ENCODE measurements at places on chromosomes 6 and 20. TPM values are rescaled to one million over a fixed set of nuclear protein-coding genes. Genes with fewer than 3 reads are reported as not detected.

GRCh38 chr20:46408281-46408731 lies 1.9 kb upstream of the ELMO2 start:
- DNase-seq: no peak

DNA sequence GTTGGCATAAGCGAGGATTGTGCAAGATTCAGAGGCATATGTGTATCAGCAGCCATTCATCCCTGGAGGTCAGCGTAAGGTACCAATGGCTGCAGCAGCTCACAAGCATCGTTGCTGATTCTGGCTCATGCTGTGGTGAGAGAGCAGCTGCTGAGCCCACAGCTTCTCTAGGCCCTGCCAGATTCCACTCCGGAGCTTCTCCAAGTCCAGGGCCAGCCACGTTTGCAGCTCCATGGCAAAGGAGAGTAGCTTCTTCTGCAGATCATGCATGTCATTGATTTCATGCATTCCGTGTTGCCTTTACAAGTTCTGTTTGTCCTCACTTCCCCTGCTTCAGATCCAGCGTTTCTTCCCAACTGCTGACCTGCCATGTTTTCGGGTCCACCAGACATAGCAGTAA lies 474.8 kb upstream of the ID4 start:
- no peak for DNase-seq

DNA sequence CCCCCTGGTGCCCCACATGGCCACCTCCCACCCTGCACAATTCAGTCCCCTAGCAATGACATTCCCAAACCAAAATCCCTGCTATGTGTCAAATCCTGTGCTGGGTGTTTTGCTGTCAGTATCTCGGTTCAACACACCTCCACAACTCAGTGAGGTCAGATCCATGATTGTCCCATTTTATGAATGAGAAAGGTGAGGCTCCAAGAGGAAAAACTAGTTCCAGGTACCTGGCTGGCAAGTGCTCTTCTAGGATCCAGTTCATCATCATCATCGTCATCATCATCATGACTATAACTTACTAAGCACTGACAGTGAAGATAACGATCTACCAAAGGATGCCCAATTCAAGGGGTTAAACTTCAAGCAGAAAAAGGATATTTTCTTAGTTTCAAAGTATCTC lies 15.2 kb downstream of the ID1 start:
- no peak for DNase-seq

- no peak for DNase-seq
These were observed 65.9 kb downstream of the DLL1 start for GRCh38 chr6:170224694-170225660.

GRCh38 chr6:163487606-163488005 lies 73.1 kb downstream of the QKI start:
- DNase-seq: no peak

GRCh38 chr6:35553315-35553714 lies 40.6 kb upstream of the TULP1 start:
- no peak for DNase-seq

DNA sequence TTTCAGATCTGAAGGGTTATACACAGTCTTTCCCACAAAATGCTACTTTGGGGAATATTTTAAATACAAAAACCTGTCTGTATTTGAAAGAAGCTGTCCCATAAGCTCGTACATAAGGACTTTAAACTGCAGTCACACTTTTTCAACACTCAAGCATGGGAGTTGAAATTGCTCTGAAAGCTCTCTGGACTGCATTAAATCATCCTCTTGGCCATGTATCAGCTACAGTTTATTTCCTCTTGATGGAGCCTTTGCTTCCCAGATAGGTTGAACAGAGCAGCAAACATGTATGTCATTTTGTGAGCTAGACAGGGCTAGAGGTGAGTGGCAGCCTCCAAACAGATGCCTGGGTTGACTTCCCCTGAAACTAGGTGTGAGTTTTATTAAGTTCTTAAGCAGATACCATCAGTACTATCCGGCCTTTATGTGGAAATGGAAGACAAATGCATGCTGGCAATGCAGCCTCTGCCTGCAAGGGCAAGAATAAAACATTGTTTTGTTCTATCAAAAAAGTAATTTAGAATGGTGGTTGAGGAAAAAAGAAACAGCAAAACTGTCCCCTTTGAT lies 105.9 kb upstream of the ENPP5 start:
- no peak for DNase-seq

DNA sequence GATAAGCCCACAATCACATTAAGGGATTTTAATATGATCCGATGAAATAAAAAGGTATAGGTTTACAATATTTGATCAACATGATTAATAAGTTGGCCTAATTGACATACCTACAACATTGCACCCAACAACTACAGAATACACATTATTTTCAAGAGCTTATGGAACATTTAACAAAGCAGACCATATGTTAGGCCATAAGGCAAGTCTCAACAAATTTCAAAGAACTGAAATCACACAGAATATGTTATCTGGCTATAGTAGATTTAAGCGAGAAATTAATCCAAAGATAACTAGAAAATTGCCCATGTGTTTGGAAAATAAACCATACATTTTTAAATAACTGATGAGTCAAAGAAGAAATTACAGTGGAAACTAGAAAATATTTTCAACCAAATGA lies 126.0 kb upstream of the KCNG1 start:
- no peak for DNase-seq

- no peak for DNase-seq
These were observed 32.7 kb upstream of the CST1 start for GRCh38 chr20:23783447-23783846.

DNA sequence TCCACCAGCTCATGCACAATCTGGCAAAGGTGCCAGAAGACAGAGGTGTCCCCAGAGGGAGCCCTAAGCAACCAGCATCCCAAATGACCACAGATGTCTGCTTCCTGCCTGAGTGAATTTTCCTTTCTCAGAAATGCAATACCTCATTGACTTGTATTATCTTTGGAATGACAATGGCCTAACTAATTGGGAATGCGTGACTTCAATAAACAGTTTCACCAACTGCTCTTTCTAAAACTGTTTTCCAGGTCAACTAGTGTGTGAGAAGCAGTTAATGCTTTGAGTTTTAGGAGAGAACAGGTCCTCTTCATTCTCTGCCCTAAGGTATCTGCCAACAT lies 108.9 kb upstream of the SNX9 start:
- DNase-seq: peak; percentile 51

DNA sequence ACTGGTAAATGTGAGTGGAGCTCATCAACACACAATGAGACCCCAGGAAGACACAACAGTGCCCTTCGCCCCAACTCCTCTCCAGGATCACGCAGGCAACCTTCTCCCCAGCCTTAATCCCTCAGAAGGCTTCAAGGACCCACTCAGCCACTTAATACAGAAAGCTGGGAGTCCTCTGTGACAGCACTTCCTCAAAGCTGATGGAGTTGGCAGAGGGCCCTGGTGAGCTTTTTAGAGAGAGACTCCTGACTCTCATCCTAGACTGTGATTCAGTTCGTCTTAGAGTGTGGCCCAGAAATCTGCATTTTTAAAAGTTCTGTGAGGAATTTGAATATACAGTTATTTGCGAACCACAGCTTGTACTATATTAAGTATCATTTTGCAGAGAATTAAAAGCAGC lies 187.7 kb downstream of the UST start:
- DNase-seq: no peak

DNA sequence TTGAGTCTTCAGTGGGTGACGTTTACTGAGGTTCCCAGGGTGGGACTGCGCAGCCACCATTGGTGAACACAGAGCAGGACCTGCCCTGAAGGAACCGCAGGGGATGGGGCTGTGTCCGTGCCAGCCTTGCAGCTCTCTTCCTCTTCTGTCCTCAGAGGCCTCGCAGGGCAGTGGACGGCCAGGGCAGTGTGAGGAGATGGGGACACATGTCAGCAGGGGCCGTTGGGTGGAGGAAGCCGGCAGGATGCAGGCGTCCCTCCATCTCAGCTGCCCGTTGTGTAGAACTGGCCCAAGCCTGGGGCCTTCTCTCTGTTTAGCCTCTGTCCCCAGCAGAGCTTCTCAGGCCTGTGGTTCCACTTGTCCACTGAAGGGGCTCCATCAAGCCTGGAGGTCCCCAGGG lies 53.6 kb upstream of the SMOC2 start:
- no peak for DNase-seq

DNA sequence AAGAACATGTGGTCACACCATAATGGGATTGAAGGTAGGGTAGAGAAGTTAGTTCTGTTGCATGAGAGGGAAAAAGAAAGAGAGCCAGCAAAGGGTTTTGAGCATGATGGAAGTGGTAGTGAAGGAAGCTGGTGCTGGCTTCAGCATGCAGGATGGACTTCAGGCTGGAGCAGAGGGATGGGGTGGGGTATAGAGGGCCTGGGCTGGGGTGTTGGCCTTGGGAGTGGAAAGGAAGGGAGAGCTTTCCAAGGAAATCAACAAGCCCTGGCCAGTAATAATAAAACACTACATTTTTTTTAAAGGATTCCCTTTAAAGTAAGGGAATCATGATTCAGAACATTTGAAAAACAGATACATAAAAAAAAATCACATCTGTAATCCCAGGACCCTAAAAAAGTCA lies 61.2 kb downstream of the LAMA4 start:
- DNase-seq: no peak

PBOV1 gene
- not detected for total RNA-seq

TMEM244 gene
- total RNA-seq: not detected

LY6G6D gene
- not detected for total RNA-seq
